Left hindlimb (tissue), 1 donor: ENCODE measurements at places on chromosomes 7 and 10.

GRCh38 chr7:158325530-158326381 is 261.9 kb downstream of the PTPRN2 start:
- no peak for DNase-seq

DNA sequence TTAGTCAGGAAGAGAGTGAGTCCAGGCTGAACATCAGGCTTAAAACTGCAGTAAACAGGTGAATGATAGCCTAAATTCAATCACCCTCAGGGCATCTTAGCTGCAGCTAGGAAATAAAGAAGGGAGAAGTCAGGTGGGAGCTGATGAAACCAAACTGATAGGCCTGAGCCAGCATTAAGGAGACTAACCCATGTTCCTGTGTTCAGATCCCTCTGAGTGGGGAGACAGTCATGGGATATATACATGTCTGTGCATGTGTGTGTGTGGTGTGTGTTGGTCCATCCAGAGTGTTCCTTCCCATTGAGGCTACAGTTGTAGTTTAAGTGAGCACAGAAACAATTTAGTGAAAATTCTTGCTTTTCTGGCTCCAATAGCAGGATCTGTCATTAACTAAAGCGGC is 480.9 kb downstream of the PHTF2 start:
- no peak for DNase-seq

DNA sequence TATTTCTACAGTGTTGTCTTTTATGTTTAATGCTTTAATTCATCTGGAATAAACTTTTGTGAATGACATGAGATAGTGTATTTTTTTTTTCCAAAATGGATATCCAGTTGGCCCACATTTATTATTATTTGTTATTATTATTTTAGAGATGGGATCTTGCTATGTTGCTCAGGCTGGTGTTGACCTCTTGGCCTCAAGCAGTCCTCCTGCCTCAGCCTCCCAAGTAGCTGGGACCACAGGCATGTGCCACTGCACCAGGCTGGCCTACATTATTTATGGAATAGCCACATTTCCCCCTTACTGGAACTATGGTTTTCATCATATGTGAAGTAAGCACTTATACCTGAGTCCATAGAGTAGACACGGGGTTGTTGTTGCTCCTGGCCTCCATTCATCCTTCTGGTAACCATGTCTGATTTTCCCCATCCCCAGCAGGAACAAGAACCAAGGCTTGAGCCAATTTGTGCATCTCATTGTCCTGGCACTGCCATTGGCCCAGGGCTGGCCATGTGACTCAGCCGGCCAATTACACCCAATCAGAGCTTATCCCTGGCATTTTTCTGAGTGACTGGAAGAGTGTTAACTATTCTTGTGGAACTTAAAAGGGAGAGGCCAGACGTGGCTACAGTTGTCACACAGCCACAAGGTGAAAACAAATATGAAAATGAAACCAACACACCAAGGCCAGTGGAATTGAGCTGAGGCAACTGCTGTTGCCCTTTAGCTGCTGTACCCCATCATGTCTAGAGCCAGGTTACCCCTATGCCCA is 23.1 kb downstream of the PRF1 start:
- DNase-seq: peak; percentile 9

DNA sequence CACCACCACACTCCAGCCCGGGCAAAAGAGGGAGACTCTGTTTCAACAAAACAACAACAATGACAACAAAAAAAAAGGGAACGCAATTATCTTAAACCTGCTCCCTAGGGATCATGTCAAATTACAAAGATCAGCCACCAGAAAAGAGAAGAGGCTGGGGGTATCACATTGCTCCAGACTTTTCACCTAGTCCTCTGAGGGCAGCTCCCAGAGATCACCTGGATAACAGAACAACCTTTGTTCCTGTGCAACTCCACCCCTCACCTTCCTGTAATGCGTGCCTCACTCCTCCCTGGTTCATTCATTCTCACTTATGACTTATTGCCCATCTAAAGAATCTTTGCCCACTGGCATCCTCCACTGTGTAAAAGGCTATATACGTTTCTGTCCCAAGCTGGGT is 31.8 kb downstream of the SVOPL start:
- no peak for DNase-seq

- no peak for DNase-seq
These were observed 39.0 kb downstream of the CLEC2L start for GRCh38 chr7:139562491-139562890.

DNA sequence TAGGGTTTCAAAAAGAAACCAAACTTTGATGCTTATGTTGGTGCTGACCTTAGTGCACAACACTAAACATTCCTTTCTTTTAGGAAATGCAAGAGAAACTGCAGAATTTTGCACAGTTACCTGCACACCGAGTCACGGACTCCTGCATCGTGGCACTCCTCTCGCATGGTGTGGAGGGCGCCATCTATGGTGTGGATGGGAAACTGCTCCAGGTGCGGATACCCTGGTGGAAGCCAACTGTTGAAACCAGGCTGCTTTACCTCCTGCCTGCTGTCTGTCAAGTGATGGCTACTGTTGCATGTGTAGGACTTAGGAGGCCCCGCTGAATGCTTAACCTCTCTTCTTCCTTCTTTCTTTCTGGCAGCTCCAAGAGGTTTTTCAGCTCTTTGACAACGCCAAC is 11.7 kb downstream of the CASP2 start:
- no peak for DNase-seq

- DNase-seq: no peak
These were observed 15.8 kb downstream of the PODXL start for GRCh38 chr7:131540491-131541162.

- no peak for DNase-seq
These were observed 302.9 kb downstream of the WDR37 start for GRCh38 chr10:1358860-1359625.

DNA sequence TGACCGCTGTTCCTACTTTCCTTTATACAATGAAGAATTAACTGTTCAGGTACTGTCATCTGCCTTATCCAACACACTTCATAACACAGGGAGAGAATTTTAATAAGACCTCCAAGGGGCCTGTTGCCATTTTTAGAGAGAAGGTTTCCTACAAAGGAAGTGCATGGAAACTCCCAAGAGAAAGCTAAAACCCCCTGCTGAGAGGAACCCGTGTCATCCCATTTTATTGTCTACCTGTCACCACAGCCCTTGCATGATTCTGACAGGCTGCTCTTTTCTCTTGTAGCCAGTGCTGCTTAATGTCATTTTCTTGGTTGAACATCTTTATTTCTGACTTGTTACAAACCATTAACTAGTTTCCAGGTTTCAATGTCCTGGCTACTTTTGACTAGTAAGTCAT is 98.4 kb downstream of the SNX10 start:
- no peak for DNase-seq

DNA sequence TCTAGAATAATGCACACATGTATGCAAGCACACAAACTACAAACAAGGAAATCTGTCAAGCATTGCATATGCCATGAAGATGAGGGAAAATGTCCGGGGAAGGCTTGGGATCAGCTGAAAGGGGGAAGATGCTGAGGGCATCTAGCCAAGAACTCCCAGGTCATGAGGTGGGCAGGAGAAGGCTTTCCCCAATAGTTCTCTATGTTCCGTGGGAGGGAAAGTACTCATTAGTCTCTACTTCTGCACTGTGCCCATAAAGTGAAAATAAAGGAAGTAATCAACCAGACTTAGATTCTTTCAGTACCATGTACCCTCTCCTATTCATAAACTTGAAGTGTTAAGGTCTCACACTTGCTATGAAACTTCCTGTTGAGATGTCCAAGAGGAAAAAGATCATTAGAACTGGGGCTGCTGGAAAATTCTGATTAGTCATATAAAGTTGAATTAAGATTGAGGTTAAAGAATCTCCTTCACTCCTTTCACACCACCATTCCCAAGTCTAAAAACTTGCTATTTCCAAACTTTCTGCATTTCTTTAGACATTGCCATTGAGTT is 17.1 kb upstream of the LIPF start:
- DNase-seq: no peak

GRCh38 chr7:150986099-150986512 is 4.7 kb upstream of the NOS3 start:
- DNase-seq: no peak

DNA sequence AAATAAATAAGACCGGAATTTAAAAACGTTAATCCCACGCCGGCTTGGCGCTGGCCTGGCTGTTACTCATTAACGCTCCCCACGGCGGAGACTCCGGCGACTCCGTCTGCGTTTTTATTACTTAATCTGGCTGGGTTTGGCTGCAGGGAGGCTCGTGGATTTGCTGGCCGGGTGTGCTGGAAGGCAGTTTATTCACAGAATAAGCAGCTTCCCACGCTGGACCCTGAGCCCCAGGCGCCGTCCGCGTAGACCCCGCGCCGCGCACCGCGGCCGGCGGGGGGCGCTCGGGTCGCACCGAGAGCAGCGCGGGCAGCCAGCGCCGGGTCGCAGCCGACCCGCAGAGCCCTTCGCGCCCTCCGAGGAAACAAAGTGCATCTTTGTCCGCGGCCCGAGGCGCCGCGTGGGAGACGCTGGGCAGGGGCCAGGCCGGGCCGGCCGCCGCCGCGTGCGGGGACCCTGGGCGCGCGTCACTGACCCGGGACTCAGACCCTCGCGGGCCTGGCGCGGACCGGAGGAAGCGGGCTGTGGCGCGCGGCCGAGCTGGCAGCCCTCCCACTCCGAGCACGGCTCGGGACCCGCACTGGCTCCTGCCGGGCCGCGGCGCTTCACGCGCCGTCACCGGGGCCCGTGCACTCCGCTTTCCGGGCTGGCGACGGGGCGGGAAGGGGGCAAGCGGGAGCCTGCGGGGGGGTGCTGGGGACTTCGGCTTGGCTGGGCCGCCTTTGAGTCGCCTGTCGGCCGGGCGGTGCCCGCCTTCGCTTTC is 587 bp upstream of the GRK5 start:
- DNase-seq: peak; percentile 84

DNA sequence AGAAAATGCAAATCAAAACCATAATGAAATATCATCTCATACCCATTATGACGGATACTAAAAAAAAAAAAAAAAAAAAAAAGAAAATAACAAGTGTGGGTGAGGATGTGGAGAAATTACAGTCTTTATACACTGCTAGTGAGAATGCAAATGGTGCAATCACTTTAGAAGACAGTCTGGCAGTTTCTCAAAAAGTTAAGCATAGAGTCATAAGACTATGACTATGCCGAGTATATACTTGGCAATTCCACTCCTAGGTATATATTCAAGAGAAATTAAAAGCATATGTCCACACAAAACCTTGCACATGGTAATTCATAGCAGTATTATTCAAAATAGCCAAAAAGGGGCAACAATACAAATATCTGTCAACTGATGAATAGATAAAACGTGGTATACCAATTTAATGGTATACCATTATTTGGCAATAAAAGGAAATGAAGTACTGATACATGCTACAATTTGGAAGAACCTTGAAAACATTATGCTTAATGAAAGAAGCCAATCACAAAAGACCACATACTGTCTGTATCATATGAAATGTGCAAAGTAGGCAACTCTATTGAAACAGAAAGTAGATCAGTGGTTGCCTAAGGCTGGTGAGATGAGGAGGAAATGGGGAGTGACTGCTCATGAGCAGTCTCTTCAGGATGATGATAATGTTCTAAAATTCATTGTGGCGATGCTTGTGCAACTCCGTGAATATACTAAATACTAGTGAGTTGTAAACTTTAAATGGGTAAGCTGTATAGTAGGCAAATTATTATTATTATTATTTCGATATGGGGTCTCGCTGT is 90.1 kb upstream of the NANOS1 start:
- DNase-seq: no peak

- DNase-seq: no peak
These were observed 225.6 kb downstream of the PTPRN2 start for GRCh38 chr7:158362001-158362400.

DNA sequence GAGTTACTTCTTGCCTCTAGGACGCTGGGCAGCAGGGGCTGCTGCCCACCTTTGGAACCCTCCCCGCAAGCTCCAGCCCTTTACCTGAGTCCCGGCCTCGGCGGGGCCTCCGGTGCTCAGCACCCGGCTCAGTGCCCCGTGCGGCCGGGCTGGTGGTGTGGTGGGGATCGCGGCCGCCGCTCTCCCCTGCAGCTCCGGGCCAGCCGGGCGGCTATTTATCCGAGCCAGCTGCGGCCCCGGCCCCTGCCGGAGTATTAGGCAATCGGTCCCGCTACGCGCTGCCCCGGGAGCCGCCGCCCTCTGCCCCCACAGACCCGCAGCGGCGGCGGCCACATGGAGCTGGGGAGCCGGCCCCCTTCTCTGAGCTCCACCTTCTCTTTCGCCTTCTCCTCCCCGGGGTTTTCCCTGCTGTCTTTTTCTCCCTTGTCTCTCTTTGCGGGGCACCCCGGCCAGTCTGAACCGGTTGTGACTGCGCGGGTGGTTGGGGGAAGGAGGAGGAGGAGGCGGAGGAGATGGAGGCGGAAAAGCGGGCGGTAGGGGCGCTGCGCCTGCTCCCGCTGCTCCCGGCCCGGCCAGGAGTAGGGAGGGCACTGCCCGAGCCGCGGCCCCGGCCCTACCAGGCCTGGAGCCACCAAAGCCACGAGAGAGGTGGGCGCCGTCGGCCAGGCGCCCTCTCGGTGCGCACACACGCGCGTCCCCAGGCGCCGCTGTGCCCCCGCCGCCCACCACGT is at the start of gene SLC16A9:
Gene SLC16A9, minus strand, starts transcription at position 456 of the 731 bp plus-strand sequence. CDS start 25,559 bp downstream, outside the sequence.
- DNase-seq: peak; percentile 84

GRCh38 chr7:21028186-21028585 is 241.5 kb upstream of the SP8 start:
- DNase-seq: no peak

DNA sequence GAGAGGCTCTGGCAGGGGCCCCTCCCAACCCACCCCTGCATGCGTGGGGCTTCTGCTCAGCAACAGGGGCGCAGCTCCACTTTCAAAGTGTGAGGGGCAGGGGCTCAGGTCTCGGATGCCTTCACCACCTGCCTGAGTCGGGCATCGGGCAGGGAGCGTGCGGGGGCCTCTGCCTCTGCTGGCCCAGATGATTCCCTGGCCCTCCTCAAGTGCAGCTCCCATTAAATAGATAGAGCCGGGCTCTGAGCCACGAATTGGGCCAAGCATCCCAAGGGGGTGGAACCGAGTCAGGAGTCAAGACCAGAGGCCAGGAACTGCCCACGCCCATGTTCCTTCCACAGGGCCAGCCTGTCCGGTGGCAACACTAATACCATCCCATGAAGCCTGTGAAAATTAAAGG is 108.9 kb upstream of the FAM20C start:
- DNase-seq: no peak

- no peak for DNase-seq
These were observed 233.1 kb downstream of the PLXNA4 start for GRCh38 chr7:132343199-132343598.

DNA sequence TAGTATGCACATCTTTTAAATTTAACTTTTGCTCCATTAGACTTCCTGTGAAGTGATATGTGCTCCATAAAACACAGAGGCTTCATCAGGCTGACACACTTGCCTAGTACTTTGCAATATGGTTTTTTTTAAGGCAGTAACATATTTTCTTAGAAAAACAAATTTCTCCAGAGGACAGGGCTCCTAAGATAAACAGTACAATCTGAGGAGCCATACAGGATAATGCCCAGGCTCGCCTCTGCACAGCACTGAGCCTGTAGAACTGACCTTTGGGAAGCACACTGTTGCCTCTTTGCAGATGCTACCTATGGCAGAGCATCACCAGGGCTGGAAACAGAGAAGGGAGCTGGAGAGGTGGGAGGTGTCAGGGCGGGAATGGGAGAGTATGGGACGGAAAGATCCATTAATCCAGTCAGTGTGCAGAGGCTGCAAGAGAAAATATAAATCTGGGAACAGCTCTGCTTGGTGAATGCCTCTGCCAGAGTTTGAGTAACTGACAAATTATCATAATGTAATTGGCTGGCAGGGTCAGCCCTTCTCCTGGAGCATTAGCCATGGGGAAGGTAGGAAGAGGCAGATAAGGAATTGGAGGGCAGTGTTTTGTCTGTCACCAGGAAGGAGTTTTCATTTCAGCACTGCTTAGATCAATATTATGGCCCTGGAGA is 132.3 kb downstream of the CREB5 start:
- no peak for DNase-seq

- DNase-seq: no peak
These were observed 188.6 kb downstream of the MDFIC start for GRCh38 chr7:115110523-115110922.
